Body of pancreas (tissue), 4 donors: ENCODE measurements at places on chromosomes 2 and 18.
A peak's percentile ranks its signal among the peaks of the same experiment; 100 is the strongest.

DNA sequence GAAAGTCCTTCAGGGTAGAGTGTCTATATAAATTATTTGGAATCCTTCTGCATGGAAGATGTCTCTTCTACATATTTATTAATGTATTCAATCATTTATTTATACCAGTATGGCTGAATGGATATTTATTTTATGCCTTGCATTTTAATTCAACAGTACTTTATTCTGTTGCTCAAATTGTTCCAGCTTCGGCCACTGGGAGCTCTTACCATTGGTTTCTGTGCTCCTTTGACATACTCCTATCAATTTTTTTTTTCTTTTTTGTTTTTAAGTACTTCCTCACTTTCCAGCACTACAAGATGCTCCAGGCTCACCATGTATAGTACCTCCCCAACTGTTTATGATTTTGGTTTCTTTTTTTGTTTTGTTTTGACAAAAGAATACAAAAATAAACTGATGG, 39.4 kb upstream of the WIPF1 start:
- no peaks in the 10 kb centered on the region for H3K4me1 ChIP-seq
- no peak for DNase-seq
- H3K27ac ChIP-seq: no peak overlapping the region
- H3K36me3 ChIP-seq: no peaks in the 10 kb centered on the region
- H3K4me3 ChIP-seq: no peak overlapping the region

GRCh38 chr2:133146893-133147292, 421.4 kb downstream of the NCKAP5 start:
- H3K27me3 ChIP-seq: no peaks in the 10 kb centered on the region
- H3K4me1 ChIP-seq: peaks cover 17% of the 10 kb centered on the region
- H3K4me3 ChIP-seq: no peak overlapping the region
- no peak for DNase-seq
- no peaks in the 10 kb centered on the region for H3K36me3 ChIP-seq

- no peak overlapping the region for H3K27ac ChIP-seq
- no peaks in the 10 kb centered on the region for H3K27me3 ChIP-seq
- no peaks in the 10 kb centered on the region for H3K4me1 ChIP-seq
These were observed 8.3 kb downstream of the MOCOS start for GRCh38 chr18:36195427-36196122.

GRCh38 chr2:74893332-74893731, 59.4 kb downstream of the HK2 start:
- H3K27me3 ChIP-seq: no peaks in the 10 kb centered on the region
- H3K4me1 ChIP-seq: no peaks in the 10 kb centered on the region
- no peak for DNase-seq
- H3K27ac ChIP-seq: no peak overlapping the region
- no peak overlapping the region for H3K4me3 ChIP-seq
- peaks cover 6% of the 10 kb centered on the region for H3K36me3 ChIP-seq

- no peaks in the 10 kb centered on the region for H3K36me3 ChIP-seq
- no peak overlapping the region for H3K27ac ChIP-seq
- no peak for DNase-seq
- no peaks in the 10 kb centered on the region for H3K27me3 ChIP-seq
- no peaks in the 10 kb centered on the region for H3K4me1 ChIP-seq
These were observed 35.4 kb downstream of the LBH start for GRCh38 chr2:30266705-30267104.

- no peaks in the 10 kb centered on the region for H3K27me3 ChIP-seq
- DNase-seq: no peak
- no peak overlapping the region for H3K27ac ChIP-seq
- H3K36me3 ChIP-seq: no peaks in the 10 kb centered on the region
- H3K4me1 ChIP-seq: no peaks in the 10 kb centered on the region
These were observed 180.0 kb upstream of the CCDC150 start for GRCh38 chr2:196459539-196459938.

DNA sequence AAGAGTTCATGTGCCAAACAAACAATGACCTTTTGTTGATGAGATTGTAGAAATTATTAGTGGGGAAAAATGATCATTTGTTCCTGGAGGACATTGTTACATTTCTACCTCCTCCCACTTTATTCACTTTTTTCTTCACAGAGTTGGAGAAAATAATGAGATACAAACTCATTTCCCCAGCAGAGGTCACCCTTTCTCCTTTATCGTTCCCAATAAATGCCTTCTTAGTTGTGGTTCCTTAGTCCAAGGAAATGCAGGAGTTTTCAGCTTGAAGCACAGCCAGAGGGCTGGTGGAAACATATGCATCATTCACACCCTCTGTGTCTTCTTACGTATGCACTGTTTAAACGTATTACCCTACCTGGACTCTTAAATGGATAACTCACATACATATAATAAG, 108.8 kb downstream of the SLC4A3 start:
- H3K27ac ChIP-seq: no peak overlapping the region
- H3K36me3 ChIP-seq: no peaks in the 10 kb centered on the region
- H3K27me3 ChIP-seq: no peaks in the 10 kb centered on the region
- H3K4me1 ChIP-seq: no peaks in the 10 kb centered on the region
- H3K4me3 ChIP-seq: no peak overlapping the region
- peak; percentile 44 for DNase-seq
